ENCODE measurements at places on chromosomes 11 and 22. TPM values are rescaled to one million over a fixed set of nuclear protein-coding genes. Genes with fewer than 3 reads are reported as not detected.

GRCh38 chr11:130070846-130071200 is 1.1 kb downstream of the APLP2 start:
- peak; percentile 21 for DNase-seq

DNA sequence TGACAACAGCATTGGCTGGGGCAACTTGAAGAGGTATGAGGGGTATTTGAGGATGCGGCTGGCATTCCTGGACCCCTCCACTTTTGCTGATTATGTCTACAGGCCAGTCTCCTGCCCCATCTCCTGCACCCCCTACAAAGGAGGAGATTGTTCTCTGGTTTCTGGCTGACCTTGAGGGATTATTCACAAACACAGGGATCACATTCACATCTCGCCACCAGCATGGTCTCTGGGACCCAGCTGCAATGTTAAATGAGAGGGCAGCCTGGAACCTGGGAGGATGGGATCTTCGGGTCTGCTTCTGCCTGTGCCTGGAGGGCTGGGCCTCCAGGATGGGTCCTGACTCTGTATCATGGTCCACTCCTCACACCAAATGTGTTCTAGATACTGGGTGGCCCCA is 32.8 kb upstream of the MYEOV start:
- DNase-seq: no peak

GRCh38 chr11:126544108-126545056 is 188.9 kb downstream of the ST3GAL4 start:
- no peak for DNase-seq

The SGSM1 gene
- polyA plus RNA-seq: 2.4 TPM

The DEUP1 gene
- 1.2 TPM for polyA plus RNA-seq

DNA sequence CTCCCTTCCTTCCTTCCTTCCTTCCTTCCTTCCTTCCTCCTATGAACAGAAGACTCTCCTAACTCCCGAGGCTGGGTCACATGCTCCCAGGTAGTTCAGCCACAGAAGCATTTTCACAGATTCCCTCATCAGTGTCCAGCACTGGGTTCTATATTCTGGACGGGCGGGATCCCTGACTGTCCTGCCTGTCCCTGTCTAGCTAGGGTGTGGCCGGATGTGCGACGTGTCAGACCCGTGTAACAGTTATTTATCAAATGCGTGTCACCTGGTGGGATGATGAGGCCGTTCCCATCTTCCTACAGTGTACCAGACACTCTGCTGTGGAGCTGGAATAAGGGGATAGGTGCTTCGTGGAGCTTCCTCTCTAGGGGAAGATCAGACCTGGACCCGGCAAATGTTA is 901.0 kb downstream of the BRD1 start:
- no peak for DNase-seq

DNA sequence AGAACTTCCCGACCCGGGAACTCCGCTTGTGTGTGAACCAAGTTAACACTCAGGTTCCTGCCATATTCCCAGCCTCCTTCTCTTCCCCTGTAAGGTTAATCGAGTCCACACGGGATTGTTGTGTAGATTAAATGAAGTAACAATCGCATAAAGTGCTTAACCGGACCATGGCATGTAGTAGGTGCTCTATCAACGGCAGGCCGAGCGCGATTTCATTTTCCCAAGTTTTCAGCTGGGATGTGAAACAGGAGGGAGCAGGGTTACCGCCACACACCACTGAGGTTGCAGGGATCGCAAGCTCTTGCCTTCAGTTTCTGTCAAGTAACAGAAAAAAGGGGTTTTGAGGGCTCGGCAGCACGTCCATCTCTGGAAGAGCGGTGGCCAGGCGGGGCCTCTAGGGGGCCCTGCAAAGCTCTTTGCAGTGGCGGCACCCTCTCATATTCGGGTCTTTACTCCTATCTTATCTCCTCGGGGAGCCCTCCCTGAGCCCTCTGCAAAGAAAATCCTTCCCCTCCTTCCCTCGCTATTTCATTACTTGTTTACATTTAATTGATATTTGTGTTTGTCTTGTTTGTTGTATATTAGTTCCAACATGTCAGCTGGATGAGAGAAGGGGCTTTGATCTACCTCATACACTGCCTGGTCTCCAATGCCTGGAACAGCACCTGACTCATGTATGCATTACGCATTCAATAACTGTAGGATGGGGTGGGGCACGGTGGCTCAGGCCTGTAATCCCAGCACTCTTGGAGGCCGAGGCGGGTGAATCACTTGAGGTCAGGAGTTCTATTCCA is 816 bp upstream of the PLEKHA7 start:
- no peak for DNase-seq

The SHISAL1 gene
- 2.4 TPM for polyA plus RNA-seq

DNA sequence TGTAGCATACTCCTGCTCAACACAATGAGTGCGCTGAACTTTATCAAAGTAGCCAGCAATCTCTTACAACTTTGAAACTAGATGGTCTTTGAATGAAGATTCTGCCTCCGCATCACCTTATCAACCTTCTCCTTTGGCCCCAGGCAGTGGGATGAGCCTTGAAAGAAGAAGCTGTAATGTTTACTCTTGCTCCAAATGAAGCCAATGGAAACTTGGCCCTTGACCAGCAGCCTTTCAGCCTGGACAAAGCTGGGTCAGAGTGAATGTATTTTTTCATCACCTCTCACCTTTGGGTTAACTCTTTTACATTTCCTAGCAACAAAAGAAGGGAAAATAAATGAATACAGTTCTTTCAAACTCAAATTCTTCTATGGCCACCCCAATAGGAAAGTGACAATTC is 359.1 kb downstream of the KCNA4 start:
- DNase-seq: no peak

The UCP2 gene
- polyA plus RNA-seq: 64.2 TPM

DNA sequence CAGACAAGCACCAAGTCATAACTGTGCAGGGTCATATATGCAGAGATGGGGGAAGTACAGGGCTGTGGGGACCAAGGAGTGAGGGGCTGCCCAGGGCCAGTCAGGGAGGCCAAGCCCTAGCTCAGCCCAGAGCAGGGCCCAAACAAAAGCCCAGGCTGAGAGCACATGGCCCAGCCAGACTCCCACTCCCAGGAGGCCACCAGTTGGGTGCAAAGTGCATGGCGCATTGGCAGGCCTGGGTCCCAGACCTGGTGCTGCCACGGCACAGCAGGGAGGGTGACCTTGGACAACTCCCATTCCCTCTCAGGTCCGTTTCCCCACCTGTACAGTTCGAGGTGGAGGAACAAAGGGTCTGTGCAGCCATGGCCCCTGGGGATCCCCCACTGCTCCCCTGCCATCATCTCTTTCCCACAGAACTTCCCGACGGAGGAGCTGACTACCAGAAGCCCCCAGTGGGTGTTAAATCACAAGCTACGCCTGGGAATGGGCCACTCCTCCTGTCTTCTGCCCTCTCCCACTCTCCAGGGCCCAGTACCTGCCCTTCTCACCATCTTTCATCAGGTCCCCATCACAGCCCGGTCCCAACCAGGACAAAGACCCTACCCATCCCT is 608 bp downstream of the NIPSNAP1 start:
- no peak for DNase-seq

DNA sequence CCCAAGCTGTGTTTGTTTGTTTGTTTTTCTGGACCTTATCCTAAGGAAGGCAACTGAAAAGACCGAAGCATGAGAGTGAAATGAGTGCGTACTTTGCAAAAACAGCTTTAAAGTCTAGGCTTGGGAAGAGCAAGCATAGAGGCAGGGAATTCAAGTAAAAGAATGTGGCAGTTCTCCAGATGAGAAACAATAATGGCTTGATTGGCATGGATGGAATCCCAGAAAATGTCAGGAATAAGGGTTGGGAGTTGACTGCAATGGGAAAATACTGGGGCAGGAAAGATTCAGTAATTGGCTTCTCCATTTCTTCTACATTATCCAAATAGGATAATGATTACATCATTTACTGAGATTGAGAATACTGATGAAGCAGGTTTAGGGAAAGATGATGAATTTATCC is 17.5 kb downstream of the SAAL1 start:
- no peak for DNase-seq

All from right renal cortex interstitium (tissue), 3 donors.